ENCODE measurements at places on chromosomes 7 and 10.

DNA sequence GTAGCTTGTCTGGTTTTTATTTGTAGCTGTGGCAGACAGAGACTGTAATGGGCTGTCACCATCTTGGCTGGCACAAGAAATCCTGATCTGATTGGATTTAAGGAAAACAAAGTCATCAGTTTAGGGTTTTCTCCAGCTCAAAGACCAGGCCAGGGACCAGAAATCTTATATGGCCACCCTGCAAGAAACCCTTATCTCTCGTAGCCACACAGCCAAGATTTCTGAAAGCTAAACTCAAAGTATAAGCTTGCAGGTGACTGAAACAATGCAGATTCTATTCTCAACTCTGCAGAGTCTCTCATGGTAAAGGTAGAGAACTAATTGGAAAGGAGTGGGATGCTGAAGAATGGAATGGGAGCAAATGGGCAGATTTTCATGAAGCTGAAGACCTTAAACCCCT, 3.2 kb upstream of the ASB13 start:
- no peak for DNase-seq

- DNase-seq: no peak
Observed at GRCh38 chr7:116525298-116525912, 569 bp downstream of the CAV1 start.

DNA sequence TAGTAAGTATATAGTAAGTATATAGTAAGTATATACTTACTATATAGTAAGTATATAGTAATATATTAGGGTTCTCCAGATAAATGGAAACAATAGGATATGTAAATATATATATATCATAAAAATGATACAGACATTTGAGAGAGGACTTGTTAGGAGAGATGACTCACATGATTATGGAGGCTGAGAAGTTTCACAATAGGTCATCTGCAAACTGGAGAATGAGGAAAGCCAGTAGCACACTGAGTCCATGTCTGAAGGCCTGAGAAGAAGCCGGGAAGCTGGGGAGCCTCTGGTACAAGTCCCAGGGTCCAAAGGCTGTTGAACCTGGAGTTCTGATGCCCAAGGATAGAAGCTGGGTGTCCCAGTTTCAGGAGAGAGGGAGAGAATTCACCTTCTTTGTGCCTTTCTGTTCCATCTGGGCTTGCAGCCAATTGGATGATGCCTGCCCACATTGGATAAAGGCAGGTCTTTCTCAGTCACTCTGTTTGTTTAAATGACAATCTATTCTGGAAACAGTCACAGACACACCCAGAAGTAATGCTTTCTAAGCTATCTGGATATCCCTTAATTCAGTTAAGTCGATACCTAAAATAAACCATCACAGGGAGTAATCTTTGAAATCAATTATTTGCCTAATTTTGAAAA, 205.5 kb upstream of the CDC14C start:
- DNase-seq: no peak

DNA sequence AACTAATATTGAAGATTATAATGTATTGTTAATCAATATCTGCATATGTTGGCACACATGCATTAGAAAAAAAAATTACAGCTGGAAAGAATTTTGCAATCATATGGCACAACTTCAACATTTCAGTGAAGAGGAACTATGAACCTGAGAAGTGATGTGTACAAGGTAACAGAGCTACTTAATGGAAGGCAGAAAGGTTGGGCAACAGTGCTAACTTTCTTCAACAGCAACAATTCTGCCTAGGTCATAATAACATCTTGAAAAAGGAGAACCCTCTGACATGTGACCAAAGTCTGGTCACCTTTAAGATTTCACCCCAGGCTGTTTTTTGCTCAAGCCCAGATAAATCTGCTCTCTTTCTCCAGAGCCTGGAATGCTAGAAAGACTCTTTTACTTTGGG, 47.9 kb upstream of the SKAP2 start:
- DNase-seq: no peak

DNA sequence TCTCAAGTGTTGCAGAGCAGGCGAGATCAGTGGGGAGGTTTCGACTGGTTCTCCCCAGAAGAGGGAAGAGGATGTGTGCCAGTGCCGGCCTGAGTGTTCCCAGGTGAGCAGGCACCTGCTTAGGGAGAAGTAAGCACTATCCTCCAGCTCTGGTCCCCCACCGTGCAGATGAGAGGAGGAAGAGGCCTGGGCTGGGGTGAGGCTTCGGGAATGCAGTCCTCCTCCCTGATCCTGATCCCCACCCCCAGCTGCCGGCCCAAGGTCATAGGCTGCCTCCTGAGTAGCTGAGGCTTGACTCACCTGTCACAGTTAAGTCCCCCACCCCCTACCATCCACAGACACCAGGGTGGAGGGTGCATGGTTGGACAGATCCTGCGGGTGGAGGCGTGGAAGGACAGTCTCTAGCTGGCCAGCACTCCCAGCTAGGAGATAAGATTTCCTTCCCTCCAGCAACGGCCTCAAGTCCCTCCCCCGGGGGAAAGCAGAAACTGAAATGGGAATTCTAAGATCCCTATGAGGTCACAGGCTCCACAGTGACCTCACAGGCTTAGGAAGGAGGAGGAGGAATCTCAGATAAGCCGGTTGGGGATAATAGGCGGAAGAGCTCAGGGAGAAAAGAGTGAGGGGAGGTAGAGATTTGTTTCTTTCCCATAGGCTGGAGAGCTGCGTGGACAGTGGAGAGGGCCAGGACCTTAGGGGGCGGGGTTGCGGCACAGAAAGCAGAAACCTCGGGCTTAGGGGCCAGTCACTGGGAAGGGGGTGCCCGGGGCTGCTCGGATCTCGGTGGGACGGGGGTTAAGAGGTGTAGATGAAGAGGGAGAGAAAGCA, 1.0 kb downstream of the LRCH4 start:
- DNase-seq: no peak

GRCh38 chr10:36872702-36873393, 252.6 kb upstream of the ANKRD30A start:
- no peak for DNase-seq

- no peak for DNase-seq
Observed at GRCh38 chr7:101558742-101559325, 70.3 kb downstream of the MYL10 start.

GRCh38 chr10:95820363-95820762, 64.4 kb downstream of the ENTPD1 start:
- no peak for DNase-seq

DNA sequence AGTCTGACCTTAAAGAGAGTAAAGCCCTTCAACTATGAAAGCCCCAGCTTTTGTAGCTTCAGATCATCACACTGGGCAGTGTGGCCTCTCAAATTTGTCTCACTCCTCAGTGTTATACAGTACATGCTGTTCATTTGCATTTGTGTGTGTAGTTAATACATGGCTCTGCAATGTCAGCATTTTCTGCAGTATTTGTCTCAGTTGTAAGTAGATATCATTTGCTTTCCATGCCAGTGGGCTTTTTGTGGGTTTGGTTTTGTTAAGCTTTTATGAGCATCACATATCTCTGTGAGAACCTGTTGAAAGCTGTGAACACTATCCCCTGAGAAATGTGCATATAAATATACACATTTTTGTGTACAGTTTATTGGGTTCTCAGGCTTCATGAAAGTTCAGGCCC, 57.0 kb downstream of the ZNF277 start:
- DNase-seq: no peak

DNA sequence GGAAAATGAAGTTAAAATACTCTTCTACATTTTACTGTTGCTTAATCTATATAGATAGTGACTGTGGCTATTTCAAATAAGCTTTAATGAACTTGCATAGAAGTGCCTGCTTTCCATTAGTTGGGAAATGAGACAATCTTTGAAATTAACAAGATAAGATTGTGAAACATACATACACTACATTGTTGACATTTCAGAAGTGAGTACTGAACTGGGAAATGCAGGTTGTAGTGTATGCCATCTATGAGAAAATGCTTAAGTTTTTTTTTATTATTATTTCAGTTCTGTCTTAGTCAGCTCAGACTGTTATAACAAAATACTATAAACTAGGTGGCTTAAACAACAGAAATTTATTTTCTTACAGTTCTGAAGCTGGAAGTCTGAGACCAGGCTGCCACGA, 49.6 kb upstream of the CSTF2T start:
- no peak for DNase-seq

- DNase-seq: no peak
Observed at GRCh38 chr7:112792441-112792840, 2.2 kb upstream of the TMEM168 start.

- no peak for DNase-seq
Observed at GRCh38 chr10:82409671-82410070, 534.7 kb downstream of the NRG3 start.

DNA sequence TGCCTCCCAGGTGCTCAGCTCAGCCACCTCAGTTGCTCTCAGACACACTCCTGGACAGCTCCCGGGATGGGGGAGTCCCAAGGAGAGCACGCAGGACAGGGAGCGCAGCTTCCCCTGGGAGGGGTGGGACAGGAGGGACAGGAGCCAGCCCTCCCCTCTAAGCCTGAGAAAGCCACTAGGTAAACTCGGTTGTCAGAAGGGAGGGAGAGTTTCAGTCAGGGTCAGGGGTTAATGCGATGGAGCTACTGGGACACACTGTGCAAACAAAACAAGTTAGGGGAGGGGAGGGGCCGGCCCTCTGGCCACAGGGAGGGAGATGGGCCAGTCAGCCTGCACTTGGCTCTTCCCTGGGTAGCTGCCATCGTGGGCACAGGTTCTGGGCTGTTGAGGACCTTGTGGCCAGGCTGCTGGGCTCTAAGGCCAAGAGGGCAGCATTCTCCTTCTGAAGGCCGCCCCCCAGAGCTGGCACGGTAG, 31.1 kb downstream of the KAZALD1 start:
- DNase-seq: no peak
